ENCODE measurements at places on chromosomes 1 and 21.

DNA sequence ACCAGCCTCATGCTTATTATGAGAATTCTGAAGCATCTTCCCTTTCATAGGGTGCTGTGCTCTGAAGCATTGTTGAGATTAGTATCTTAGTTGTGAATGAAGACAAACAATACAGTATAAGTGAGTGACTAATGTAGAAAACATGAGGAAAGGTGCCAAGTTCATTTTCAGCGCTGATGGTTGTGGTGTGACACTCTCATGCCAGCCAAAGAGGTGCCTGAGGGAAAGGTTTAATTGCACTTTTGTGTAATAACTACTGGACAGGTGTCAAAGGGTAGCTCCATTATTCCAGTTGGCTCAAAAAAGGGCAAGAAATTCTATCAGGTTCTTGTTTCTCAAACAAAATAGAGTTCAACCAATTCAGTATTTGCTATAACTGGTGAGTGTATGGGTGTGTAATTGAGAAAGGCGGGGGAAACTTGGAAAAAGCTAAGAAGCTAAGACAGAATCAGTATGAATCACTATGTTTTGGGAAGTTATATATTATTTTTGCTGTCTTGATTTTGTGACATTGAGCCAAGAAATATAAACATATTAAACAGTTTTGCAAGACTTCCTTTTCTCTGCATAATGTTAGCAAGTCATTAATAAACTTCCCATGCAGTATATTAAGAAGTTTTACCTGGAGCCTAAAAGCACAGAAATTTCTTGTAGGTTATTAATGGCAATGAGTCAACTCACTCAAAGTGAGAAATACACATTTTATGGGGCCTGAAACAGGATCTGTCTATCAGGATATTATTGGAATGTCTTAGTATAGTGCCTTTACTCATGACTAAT lies 31.8 kb downstream of the KCNK2 start:
- H3K36me3 ChIP-seq, result no peaks in the 10 kb centered on the region
- no peak for DNase-seq
- H3K27ac ChIP-seq, result no peak overlapping the region
- no peaks in the 10 kb centered on the region for H3K27me3 ChIP-seq
- no peaks in the 10 kb centered on the region for H3K4me1 ChIP-seq
- no peak overlapping the region for H3K4me3 ChIP-seq

DNA sequence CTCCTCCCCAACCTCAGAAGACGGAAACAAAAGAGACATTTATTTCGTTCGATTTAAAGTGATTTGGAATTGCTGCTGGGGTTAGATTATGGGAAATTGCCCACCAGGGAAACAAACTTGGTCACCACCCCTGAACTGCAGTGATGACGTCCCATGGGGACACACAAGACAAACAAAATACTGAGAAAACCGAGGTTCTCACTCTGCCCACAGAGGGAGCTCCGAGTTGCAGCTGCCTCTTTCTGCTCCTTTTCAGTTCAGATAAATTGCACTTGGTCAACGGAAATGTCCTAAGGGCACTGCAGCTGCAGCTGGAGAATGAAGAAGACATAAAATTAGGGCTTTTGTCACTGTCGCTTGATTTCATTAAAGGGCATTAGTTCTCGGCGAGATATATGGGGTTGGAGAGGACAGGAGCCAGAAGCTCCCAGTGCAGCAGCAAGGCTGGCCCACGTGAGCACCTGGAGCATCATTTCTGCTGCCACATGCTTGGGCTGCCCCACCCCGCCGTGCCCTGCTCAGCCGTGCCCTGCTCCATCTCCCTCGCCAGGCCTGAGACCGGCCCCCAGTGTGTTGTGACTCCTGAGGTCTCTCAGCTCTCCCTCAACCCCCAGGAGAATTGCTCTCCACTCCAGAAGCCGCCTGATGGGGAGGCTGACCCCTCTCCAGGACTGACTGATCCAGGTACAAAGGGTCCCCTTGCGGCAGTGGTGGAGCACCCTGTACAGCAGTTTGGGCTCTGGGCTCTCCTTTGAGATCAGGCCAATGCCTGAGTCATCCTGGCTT lies 231.7 kb upstream of the AJAP1 start:
- no peaks in the 10 kb centered on the region for H3K4me1 ChIP-seq
- no peak overlapping the region for H3K4me3 ChIP-seq
- no peaks in the 10 kb centered on the region for H3K27me3 ChIP-seq

DNA sequence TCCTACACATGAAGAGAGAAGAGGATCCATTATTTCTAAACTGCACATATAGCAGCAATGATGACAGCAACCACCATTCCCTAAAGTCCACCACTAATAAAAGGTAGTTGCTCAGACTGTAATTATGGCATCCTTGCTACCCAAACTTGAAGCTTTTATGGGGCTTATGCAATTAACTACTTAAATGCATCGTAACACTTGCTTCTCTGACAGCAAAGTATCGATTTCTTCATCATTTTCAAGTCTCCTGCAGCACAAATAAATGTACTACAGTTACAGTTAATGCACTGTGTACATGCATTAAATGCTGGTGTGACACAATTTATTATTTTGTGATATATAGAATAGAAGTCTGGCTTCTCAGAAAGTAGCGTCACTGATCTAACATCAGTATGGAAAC lies 241.7 kb downstream of the USH2A start:
- no peaks in the 10 kb centered on the region for H3K4me1 ChIP-seq
- no peaks in the 10 kb centered on the region for H3K36me3 ChIP-seq
- H3K27me3 ChIP-seq, result no peaks in the 10 kb centered on the region

DNA sequence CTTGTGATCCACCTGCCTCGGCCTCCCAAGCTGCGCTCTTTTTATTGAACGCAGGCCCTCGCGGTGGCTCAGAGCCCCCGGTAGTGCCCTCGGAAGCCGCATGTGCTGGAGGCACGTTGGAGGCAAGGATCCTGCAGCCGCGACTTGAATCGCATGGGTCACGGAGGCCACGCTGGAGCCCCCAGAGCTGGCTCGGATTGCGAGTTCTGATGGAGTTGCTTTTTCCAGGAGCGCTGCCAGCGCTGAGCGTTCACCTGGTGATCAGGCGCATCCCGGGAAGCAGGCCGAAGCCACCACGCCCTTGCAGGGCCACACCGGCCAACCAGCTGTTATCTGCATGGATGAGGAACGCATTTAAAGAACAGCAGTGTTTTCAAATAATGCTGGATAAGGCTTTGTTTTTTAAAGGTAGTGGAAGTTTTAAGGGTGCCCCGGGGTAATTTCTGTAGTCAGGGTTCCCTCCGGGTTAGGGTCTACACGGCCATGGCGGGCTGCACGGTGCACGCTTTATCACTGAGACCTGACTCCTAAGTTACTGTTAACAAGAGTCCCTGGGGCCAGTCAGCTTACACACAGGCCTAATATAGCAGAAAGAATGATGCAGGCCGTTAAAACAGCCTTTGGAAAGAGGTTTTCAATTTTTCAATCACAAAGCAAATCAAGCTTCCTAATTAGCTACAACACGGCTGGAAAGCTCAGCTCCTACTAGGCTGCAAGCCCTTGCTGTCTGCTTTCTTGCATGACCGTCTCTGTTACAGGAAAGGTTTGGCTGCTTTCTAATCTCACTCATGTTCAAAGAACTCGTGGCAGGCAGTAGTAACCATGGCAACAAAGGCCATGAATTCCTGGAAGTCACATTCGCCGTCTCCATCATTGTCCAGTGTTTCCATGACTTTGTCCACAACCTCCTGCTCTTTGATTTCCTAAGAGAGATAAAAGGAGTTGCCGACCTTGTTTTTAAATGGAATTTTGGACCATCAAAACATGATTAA lies 6.0 kb downstream of the S100B start:
- no peaks in the 10 kb centered on the region for H3K27me3 ChIP-seq
- no peak for DNase-seq
- no peak overlapping the region for H3K4me3 ChIP-seq
- H3K36me3 ChIP-seq, result no peaks in the 10 kb centered on the region
- no peak overlapping the region for H3K27ac ChIP-seq
- H3K4me1 ChIP-seq, result no peaks in the 10 kb centered on the region

- H3K36me3 ChIP-seq, result peaks cover 49% of the 10 kb centered on the region
- no peak for DNase-seq
- no peak overlapping the region for H3K4me3 ChIP-seq
- no peak overlapping the region for H3K27ac ChIP-seq
Observed at GRCh38 chr1:170538687-170539086, 6.7 kb downstream of the GORAB start.

- DNase-seq, result no peak
- H3K36me3 ChIP-seq, result no peaks in the 10 kb centered on the region
- H3K27ac ChIP-seq, result no peak overlapping the region
Observed at GRCh38 chr1:106787520-106787919, 269.0 kb upstream of the PRMT6 start.

DNA sequence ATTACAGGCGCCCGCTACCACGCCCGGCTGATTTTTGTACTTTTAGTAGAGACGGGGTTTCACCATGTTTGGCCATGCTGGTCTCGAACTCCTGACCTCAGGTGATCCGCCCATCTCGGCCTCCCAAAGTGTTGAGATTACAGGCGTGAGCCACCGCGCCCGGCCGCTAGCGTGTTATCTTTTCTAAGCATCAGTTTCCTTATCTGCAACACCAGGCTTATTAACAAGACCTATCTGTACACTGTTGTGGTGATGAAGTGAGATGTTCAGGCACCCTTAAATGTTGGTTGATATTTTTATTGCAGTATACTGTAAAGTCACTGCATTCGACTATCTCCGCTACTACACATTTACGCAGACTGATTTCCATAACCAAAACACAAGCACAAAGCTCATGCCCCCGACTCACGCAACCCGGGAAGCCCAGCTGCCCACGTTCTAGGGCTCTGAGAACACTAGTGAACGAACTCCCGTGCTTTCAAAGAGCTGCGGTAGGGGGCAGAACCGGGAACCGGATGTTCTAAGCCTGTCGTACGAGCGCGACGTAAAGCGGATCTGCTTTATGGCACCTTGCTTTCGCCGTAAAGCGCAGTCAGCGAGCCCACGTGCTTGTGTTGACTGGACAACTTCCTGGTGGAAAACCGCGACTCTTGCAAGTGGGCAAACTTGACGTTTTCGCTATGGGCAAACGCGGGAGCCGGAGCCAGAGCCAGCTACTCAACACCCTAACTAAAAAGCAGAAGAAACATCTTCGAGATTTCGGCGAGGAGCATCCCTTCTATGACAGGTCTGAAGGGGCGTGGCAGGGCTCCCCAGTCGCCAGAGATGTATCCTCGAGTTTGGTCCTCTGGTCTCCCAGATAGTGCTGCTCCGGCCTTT lies at the start of gene UTP25:
Gene UTP25, plus strand, starts transcription at position 589 of the 879 bp plus-strand sequence. Its CDS starts 92 bp downstream, at position 681.
- peak within 1 kb of the TSS; percentile 46 for H3K4me3 ChIP-seq
- peak; percentile 80 for DNase-seq
- peaks cover 4% of the 10 kb centered on the region for H3K36me3 ChIP-seq
- H3K27ac ChIP-seq, result peak within 1 kb of the TSS; percentile 88
- peaks cover 6% of the 10 kb centered on the region for H3K27me3 ChIP-seq
- peaks cover 17% of the 10 kb centered on the region for H3K4me1 ChIP-seq

GRCh38 chr1:85116856-85117255 lies 68.6 kb upstream of the MCOLN3 start:
- H3K36me3 ChIP-seq, result no peaks in the 10 kb centered on the region
- DNase-seq, result no peak
- H3K4me3 ChIP-seq, result no peak overlapping the region
- no peaks in the 10 kb centered on the region for H3K4me1 ChIP-seq
- H3K27ac ChIP-seq, result no peak overlapping the region
- H3K27me3 ChIP-seq, result no peaks in the 10 kb centered on the region

DNA sequence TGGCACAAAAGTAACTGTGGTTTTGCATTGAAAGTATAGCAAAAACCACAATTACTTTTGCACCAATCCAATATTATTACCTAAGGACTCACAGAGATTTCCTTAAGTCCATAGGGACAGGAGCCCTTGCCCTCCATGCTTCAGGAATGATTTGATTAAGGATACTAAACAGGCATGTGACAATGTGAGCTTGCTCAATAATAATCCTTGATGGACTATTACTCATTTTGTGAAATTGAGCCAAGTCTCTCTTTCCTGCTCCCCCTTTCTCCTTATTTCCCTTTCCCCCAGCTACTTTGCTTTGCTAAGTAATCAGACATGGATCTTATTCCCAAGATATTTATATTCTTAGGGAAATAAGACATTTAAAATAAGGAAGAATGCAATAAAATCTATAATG lies 21.6 kb upstream of the RGL1 start:
- no peaks in the 10 kb centered on the region for H3K27me3 ChIP-seq
- no peak for DNase-seq
- no peak overlapping the region for H3K4me3 ChIP-seq
- no peaks in the 10 kb centered on the region for H3K4me1 ChIP-seq

GRCh38 chr1:217134857-217135568 lies 411.8 kb upstream of the ESRRG start:
- peaks cover 18% of the 10 kb centered on the region for H3K27me3 ChIP-seq
- H3K36me3 ChIP-seq, result no peaks in the 10 kb centered on the region
- no peak overlapping the region for H3K27ac ChIP-seq
- H3K4me3 ChIP-seq, result peak overlapping the region; percentile 47

DNA sequence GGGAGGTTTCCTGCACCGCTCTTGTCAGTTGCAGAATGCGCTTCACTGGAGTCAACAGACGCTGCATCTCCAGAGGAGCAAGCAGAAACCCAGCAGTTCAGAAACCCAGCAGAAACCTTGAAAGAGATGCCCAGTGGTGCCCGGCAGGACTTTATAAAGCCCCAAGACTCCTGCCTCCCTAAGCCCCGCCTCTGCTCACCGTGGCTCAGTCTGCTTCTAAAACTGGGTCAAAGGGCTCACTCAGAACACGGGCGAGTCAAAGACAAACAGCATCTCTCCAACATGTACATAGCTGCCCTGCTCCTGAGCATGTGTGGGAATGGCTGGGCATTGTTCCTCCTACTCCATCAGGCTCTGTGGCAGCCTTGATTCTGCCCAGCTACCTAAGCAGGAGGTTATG lies at the start of gene HMGCS2:
Gene HMGCS2, minus strand, starts transcription at position 128 of the 400 bp plus-strand sequence. Its CDS starts 61 bp downstream, at position 67.
- peaks cover 10% of the 10 kb centered on the region for H3K4me1 ChIP-seq
- no peak for DNase-seq
- H3K36me3 ChIP-seq, result no peaks in the 10 kb centered on the region
- H3K27ac ChIP-seq, result no peak within 1 kb of the TSS

GRCh38 chr1:169999331-169999741 lies 75.2 kb downstream of the KIFAP3 start:
- DNase-seq, result no peak
- no peak overlapping the region for H3K4me3 ChIP-seq
- H3K36me3 ChIP-seq, result no peaks in the 10 kb centered on the region
- H3K27me3 ChIP-seq, result no peaks in the 10 kb centered on the region
- H3K4me1 ChIP-seq, result no peaks in the 10 kb centered on the region

GRCh38 chr1:39275836-39276507 lies 71.5 kb downstream of the MACF1 start:
- peak overlapping the region; percentile 61 for H3K27ac ChIP-seq
- no peaks in the 10 kb centered on the region for H3K36me3 ChIP-seq
- DNase-seq, result no peak
- H3K4me1 ChIP-seq, result peaks cover 40% of the 10 kb centered on the region
- H3K4me3 ChIP-seq, result no peak overlapping the region
- no peaks in the 10 kb centered on the region for H3K27me3 ChIP-seq

- no peak overlapping the region for H3K4me3 ChIP-seq
- H3K27ac ChIP-seq, result no peak overlapping the region
- H3K27me3 ChIP-seq, result no peaks in the 10 kb centered on the region
- H3K4me1 ChIP-seq, result peaks cover 5% of the 10 kb centered on the region
Observed at GRCh38 chr1:96804648-96805047, 83.1 kb downstream of the PTBP2 start.

- H3K27me3 ChIP-seq, result no peaks in the 10 kb centered on the region
- no peaks in the 10 kb centered on the region for H3K36me3 ChIP-seq
- peak within 1 kb of the TSS; percentile 62 for H3K4me3 ChIP-seq
Observed at GRCh38 chr1:3772715-3773571, at the start of gene SMIM1. TSS of gene SMIM1 (plus strand) at chr1:3772749. CDS start at chr1:3775374, 2,625 bp downstream.

GRCh38 chr1:154996966-154997701 lies 3.7 kb downstream of the LENEP start:
- peaks cover 47% of the 10 kb centered on the region for H3K4me1 ChIP-seq
- no peak overlapping the region for H3K27ac ChIP-seq
- H3K36me3 ChIP-seq, result peaks cover 14% of the 10 kb centered on the region
- no peaks in the 10 kb centered on the region for H3K27me3 ChIP-seq
- no peak for DNase-seq

- H3K27ac ChIP-seq, result peak overlapping the region; percentile 80
- H3K36me3 ChIP-seq, result no peaks in the 10 kb centered on the region
- no peak overlapping the region for H3K4me3 ChIP-seq
- no peaks in the 10 kb centered on the region for H3K4me1 ChIP-seq
- no peaks in the 10 kb centered on the region for H3K27me3 ChIP-seq
Observed at GRCh38 chr1:13950637-13951036, 250.6 kb downstream of the PRDM2 start.

All from esophagus squamous epithelium (tissue), 5 donors.